CD4-positive, CD25-positive, alpha-beta regulatory T cell (primary cell): ENCODE measurements at places on chromosomes 6 and 20. TPM values are rescaled to one million over a fixed set of nuclear protein-coding genes. Genes with fewer than 3 reads are reported as not detected.

- H3K27me3 ChIP-seq: no peaks in the 10 kb centered on the region
- H3K4me1 ChIP-seq: no peaks in the 10 kb centered on the region
- no peak overlapping the region for H3K4me3 ChIP-seq
- DNase-seq: no peak
These were observed 97.2 kb downstream of the TULP4 start for GRCh38 chr6:158409451-158409850.

- H3K4me1 ChIP-seq: no peaks in the 10 kb centered on the region
- no peak overlapping the region for H3K4me3 ChIP-seq
- no peak for DNase-seq
These were observed 53.1 kb upstream of the TMEM170B start for GRCh38 chr6:11484441-11484840.

DNA sequence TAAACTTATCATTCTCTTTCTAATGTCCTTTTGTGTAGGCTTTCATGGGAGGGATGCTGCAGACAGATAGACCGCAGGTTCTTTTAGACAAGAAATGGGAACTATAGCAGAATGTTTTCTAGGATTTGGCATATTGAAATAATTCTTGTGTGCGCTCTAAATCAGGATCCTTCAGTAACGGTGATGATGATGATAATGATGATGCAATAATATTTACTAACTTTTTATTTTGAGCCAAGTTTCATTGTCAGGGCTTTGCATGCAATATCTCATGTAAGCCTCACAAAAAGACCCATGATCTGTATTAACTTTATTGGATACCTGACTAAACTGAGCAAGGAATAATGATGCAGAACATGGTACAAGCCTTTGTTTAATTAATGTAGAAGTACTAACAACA lies 280.1 kb downstream of the HAO1 start:
- no peak overlapping the region for H3K27ac ChIP-seq
- no peaks in the 10 kb centered on the region for H3K27me3 ChIP-seq
- no peak for DNase-seq

Gene VGLL2
- not detected for polyA plus RNA-seq

- no peak overlapping the region for H3K27ac ChIP-seq
- H3K4me1 ChIP-seq: no peaks in the 10 kb centered on the region
- peaks cover 2% of the 10 kb centered on the region for H3K27me3 ChIP-seq
- no peak overlapping the region for H3K4me3 ChIP-seq
- DNase-seq: no peak
These were observed 14.3 kb downstream of the SULF2 start for GRCh38 chr20:47770935-47771334.

DNA sequence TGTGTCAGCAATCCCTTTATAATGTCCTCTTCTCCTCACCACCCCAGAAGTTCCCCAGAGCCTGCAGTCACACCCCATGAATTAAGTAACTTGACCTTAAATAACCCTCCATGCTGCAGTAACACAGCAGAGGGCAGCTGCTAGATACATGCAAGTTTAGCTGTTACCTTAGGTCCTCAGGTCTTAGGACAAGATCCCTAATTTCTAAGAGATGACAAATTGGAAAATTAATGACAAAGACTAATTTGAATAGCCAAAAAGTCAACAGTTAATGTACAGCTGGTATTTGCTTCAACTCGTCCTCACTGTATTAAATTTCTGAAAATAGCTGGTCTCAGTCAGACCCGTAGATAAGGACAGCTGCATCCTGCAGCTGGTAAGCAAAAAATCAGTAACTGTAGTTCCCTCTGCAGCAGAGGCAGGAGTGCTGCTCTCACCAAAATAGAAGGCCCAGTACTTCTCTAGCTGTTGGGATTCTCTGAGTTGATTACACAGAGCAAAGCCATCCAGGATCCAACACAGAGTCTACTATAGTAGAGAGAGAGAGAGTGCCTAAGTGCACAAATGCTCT lies 62.4 kb downstream of the TNFRSF21 start:
- H3K4me3 ChIP-seq: no peak overlapping the region
- no peaks in the 10 kb centered on the region for H3K4me1 ChIP-seq
- DNase-seq: no peak
- H3K36me3 ChIP-seq: no peaks in the 10 kb centered on the region

GRCh38 chr20:50724851-50725723 lies 6.3 kb upstream of the PARD6B start:
- H3K4me1 ChIP-seq: no peaks in the 10 kb centered on the region
- no peak for DNase-seq
- no peak overlapping the region for H3K27ac ChIP-seq
- H3K4me3 ChIP-seq: no peak overlapping the region
- H3K36me3 ChIP-seq: no peaks in the 10 kb centered on the region

DNA sequence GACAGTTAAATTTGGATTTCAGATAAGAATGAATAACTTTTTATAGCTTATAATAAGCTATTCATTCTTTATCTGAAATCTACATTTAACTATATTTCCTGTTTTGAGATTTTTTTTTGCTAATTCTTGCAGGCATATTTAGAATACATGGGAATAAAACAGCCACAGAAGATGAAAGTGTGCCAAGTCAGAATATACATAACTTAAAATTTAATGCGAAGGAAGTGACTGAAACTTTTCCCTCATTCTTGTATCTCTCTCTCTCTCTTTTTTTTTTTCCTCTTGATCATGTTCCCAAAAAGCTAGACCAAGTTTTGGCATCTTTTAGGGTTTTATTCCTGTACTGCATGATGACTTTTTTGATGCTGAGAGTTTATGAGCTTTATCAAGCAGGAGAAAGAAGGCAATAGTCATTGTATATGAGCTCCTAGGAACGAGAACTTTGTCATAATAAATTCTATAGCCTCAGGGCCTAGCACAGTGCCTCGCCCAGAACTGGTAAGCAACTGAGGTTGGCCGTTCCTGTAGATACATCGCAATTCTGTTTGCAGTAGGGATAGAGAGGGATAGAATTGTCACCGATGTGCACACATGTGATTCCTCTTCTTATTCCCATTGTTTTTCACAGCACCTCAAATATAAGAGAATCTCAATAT lies 205.2 kb downstream of the MYLK4 start:
- no peak overlapping the region for H3K4me3 ChIP-seq
- no peak for DNase-seq
- no peaks in the 10 kb centered on the region for H3K36me3 ChIP-seq
- H3K4me1 ChIP-seq: peaks cover 15% of the 10 kb centered on the region

DNA sequence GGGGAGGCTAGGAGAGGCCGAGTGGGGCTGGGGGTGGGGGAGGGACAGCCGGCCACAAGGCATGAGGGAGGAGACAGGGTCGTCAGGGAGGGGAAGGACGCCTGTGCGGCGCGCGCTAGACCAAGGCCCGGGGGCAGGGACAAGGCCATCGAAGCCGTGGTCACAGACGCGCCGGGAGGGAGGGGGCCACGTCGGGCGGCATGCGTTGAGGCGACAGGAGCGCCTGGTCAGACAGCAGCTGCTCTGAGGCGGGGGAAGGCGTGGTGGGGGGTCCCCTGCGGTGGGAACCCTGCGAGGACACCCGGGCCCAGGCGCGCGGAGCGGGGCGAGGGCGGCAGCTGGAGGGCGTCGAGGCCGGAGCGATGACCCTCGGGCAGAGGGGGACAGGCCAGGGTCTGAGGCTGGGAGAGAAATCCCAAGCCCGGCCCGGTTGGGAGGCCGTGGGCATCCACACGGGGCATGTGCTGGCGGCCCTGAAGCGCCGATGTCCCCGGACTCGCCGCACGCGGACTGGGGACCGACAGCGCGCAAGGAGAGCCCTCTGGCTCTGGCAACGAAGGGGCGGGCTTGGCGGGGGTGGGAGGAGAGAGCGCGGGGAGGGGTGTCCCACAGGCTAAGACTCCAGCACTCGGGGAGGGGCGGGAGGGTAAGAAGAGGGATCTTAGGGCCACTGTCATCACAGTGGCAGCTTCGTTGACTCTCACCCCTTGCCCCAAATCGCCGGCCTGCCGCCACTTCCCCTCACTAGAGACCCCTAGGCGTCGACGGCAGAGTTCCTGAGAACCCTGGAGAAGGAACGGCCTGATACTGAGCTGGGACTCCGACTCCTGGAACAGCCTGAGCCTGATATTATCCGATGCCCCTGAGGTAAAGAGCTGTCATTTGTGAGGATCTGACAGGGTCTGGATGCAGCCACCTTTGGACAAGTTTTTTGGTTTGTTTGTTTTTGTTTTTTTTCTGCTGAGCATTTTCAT lies 5.0 kb downstream of the TMEM239 start:
- H3K36me3 ChIP-seq: no peaks in the 10 kb centered on the region
- H3K4me3 ChIP-seq: no peak overlapping the region
- peaks cover 20% of the 10 kb centered on the region for H3K4me1 ChIP-seq
- H3K27ac ChIP-seq: no peak overlapping the region
- no peak for DNase-seq
- peaks cover 11% of the 10 kb centered on the region for H3K27me3 ChIP-seq

DNA sequence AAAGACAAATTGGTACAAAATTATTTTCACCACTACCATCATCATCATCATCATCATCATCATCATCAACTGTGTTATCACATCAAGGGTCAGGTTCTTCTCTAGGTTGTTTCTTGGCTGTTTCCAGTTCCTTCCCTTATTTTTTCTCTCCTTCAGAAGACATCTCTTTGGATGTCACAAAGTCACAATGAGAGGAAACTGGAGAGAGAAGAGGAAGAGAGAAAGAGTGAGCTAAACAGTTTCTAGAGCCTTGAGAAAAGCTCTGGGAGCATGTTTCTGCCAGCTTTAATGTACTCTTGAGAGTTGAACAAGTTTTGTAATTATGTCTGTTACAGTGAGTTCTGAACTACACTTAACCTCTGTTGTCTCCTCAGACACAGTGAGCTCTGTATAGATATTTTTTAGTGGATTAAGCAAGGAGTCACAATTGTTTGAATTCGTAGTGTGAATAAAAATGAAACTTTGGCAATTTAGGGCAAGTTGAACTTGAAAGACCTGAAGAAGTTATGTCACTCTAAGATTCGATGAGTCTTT lies 123.0 kb upstream of the AKIRIN2 start:
- H3K4me3 ChIP-seq: peak overlapping the region; percentile 27
- H3K4me1 ChIP-seq: peaks cover 13% of the 10 kb centered on the region
- H3K27me3 ChIP-seq: no peaks in the 10 kb centered on the region
- no peak for DNase-seq

GRCh38 chr20:22555791-22556564 lies 28.4 kb downstream of the FOXA2 start:
- H3K36me3 ChIP-seq: no peaks in the 10 kb centered on the region
- H3K27ac ChIP-seq: no peak overlapping the region
- H3K4me3 ChIP-seq: no peak overlapping the region
- peaks cover 6% of the 10 kb centered on the region for H3K27me3 ChIP-seq
